IPS DF 6.9 (cell line): ENCODE measurements at places on chromosomes 7 and 10.

DNA sequence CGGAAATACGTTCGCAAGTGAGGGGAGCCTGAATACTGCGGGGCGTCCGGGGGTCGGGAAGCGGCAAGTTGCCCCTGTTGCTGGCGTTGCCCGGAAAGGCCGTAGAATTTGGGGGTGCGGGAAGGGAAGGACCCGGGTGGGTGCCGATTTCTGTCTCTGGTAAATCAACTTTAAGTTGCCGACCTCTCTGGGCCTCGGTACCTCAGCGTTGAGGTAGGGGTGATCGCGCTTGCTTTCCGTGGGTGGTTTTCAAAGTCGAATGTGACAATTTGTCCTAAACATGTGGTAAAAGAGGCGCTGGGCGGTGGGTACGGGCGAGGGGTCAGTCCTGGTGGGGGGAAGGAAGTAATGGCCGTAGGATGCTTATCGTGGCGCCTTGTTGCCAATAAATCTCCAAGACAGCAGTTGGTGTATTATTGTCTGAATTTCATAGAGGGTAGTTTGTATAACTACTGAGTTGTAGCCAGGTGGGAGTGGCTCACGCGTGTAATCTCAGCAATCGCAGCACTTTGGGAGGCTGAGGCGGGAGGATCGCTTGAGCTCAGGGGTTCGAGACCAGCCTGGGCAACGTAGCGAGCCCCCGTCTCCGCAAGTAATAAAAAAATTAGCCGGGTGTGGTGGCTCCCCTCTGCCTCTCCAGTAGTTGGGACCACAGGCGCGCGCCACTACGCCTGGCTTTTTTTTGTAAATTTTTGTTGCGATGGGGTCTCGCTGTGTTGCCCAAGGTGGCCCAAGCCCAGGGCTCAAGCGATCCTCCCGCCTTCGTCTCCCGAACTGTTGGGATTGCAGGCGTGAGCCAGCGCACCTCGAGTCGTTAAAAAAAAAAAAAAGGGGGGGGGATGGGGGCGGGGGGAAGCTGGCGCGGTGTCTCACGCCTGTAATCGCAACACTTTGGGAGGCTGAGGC is 644 bp downstream of the BUD23 start:
- no peak for DNase-seq

DNA sequence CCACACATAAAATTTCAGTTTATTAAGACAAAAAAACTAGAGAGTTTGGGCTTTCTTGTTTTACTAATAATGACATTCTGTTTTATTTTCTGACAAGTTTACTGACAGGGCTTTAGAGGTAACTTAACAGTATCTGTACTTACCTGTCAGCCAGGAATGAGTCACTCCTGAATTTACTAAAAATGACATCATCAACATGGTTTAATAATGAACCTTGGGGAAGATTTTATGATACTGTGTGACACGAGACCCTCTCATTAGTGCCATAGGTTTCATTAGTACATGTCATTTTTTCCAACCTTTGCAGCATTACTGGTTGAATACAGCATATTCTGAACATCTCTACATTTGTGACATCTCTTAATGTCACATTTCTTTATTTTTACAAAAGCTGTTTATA is 131.1 kb downstream of the KCND2 start:
- DNase-seq, result no peak

- DNase-seq, result no peak
These were observed 351.7 kb downstream of the NXPH1 start for GRCh38 chr7:8785081-8785480.

GRCh38 chr10:110414548-110415309 is 83.0 kb upstream of the DUSP5 start:
- no peak for DNase-seq

GRCh38 chr10:11699550-11700097 is 42.6 kb upstream of the ECHDC3 start:
- no peak for DNase-seq

DNA sequence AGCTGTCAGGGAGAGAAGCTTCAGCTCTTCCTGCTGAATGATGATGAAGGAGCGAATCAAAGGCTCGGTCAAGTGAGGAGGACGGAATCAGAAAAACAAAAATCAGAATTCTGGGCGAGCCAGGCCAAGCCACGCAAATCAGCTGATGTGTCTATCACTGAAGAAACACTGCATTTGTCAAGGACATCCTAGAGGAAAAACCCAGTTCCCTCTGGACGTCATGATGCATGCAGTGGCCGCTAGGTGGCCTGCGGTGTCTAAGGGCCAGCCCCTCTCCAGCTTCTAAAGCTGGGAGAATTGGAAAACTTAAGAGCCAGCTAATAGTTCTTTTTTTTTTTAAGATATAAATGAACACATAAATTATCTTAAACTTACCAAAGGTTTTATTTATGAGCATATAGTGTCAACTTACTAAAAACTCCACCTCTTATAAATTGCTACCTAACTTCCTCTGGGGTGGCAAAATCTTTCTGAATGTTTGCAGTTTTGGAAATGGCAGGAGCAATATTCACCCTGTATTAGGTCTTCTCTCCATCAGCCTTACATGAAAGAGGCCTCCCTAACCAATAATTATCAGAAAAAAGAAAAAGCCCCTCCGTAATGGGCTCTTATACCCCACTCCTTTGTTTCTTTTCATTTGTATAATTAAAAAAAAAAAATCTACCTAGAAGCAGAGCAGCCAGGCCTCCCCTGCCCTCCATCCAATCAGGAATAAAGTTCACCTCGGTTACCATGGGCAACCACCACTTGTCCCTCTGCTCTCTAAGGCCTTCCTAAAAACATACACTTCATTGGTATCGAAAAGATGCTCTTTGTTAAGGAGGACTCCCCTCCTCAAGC is 186.8 kb downstream of the USP6NL start:
- no peak for DNase-seq

- DNase-seq, result no peak
These were observed 6.9 kb downstream of the PFKP start for GRCh38 chr10:3074145-3074665.

DNA sequence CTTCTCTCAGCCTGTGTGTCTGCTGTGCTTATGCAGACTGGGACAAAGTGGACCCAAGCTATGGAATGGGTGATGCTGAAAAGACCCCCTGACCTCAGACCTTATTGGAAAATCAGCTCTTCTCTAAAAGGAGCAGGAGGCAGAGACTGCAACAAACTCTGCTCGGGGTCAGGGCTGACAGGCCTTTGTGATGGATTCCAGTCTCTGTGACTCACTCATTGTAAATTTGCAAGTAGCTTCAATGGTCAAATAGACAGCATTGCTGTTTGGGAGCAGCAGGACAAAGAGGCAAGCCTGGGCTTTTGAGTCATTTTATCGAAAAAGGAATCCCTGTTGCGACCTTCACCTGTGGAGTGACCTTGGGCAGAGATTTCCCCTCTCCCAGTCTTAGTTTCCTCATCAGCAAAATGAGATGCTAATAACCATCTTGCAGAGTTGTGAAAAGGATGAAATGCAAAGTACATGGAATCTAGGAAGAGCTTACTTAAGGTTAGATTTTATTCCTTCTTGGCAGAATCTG is 26.1 kb upstream of the GPR26 start:
- no peak for DNase-seq

GRCh38 chr7:55034776-55035175 is 16.0 kb downstream of the EGFR start:
- no peak for DNase-seq

DNA sequence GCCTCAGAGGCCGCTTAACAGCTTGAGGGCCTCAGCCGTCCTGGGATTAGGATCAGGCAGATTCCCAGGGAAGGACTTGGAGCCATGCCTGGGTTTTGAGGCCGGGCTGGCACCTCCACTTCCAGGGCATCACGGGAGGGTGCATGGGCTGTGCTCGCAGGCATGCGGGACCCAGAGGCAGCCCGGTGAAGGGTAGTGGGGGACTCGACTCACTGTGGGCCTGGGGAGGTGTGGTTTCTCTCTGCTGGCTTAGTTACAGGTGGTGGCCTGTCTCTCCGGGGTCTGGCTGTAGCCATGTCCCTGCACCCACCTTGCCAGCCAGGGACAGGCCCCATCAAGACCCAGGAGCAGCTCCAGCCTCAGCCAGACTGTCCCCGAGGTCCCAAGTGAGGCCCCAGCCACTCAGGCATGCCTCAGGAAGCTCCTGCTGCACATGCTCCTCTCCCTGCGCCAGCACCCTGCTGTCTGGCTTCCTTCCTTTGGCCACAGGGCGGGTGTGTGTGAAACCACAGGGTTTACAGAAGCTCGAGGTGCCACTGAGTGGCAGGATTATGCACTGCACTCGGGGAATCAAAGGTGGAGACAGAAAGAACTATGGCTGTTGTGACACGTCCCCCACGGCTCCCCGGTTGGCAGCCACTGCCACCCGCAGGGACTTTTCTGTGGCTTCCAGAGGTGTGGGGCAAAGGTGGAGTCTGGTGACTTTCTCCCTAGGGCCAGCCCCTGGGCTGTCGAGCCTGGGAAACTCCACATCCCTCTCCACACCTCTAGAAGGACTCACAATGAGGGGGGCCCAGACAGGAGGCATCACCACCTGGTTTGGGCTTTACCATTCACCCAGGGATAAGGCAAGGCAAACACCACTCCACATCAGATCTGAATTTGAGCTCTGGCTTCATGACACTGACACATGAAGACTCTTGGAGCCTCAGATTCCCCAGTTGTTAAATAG is 19.7 kb downstream of the GOLGA7B start:
- no peak for DNase-seq

DNA sequence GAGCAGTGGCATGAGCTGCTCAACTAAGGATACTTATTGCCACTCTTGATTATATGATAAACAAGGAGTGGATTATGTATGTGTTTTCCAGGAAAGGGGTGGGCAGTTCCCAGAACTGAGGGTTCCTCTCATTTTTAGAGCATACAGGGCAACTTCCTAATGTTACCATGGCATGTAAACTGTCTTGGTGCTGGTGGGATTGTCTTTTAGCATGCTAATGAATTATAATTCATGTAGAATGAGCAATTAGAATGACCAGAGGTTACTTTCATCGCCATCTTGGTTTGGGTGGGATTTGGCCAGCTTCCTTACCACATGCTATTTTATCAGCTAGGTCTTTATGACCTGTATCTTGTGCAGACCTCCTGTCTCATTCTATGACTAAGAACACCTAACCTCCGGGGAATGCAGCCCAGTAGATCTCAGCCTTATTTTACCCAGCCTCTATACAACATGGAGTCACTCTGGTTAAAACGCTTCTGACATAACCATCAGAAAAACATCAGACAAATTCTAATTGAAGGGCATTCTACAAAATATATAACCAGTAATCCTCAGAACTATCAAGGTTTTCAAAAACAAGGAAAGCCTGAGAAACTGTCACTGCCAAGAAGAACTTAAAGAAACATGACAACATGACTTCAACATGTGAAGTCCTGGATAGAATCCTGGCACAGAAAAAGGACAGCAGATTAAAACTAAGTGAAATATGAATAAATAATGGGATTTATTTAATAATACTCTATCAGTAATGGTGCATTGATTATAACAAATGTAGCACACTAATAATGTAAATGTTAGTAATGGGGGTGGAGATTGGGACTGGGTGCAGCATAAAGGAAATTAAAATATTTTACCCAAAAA is 365.0 kb downstream of the SEMA3D start:
- no peak for DNase-seq

DNA sequence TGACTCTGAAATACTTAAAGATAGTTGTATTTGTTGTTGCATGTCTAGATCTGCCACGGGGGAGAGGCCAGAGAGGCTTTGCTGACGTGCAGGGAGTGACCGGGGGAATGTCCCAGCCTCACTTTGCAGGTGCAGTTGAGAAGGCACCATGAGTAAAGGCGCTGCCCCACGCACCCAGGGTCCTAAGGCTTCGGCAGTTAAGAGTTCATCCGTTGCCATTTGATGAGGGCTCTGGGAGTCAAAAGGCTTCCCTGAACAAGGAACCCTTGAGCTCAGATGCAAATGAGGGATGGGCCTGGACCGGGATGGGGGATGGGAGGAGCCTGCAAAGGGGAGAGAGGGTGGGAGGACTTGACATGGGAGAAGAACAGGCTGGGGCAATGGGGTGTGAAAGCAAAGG is 20.4 kb downstream of the PPP2R2D start:
- no peak for DNase-seq
